ENCODE measurements at places on chromosomes 6 and 20.

- no peak for DNase-seq
Measured at GRCh38 chr20:63066506-63067265, 59.9 kb upstream of the BHLHE23 start.

DNA sequence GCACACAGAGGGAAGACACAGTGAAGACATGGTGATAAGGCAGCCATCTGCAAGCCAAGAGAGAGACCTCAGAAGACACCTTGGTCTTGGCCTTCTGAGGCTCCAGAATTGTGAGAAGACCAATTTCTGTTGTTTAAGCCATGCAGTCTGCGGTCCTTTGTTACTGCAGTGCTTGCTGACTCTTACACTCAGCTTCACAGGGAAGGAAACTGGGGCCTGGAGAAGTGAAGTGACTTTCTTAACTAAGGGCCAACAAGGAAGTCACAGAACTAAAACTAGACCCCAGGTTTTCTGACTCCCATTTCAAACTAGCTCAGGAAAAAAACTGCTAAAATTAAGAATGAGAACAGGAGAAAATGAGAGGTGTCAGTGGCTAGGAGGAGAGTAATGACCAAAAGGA lies 74.3 kb downstream of the TNFRSF21 start:
- DNase-seq = no peak

DNA sequence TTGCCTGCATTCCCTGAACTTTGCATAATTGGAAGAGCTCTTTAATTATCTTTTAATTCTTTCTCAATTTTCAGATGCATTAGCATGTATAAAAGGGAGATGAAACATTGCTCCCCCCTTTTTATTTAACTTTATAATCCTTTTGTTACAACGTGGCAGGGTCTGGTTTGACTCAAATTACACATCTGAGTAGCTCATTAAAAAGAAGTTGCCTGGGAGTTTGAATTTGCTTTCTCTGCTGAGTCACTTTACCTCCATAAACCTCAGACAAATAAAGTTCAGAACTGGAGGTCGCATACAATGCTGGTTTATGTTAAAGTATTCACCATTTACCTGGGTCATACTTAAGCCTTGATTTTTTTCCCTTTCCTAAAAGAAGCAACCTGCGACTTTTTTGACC lies 495.2 kb downstream of the PREX1 start:
- no peak for DNase-seq

DNA sequence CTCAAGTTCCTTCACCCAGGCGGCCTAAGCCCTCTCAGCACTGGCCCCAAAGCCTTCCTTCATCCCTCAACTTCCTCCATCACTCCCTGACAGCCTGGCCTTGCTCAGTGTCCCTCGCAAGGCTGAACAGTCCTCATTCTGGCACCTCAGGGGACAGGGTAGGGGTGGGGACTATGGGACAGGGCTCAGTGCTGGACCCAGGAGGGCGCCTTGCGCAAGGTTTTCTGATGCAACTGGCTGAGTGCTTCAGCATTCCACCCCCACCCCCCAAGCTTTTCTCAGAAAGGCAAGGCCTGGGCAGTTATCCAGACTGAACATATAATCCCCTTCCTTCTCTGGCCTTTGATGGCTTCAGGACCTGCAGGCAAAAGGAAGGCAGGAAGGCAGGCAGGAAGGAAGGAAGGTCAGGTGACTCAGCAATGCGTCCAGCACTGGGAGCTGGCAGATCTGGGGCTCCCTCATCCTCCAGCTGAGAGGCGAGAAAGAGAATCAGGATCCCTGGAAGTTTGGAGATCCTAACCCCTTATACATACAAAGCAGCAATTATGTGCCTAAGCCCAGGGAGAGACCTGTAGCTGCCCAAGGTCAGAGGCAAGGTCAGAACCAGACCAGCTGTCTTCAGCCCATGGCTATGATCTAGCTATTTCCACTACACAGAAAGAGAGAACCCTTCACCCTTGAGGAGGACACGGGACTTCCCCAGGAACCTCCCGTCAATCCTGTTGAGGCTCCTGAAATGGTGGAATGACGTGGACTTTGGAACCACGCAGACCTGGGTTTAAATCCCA lies 8.6 kb upstream of the TRIB3 start:
- no peak for DNase-seq

GRCh38 chr6:166308769-166309589 lies 787 bp upstream of the PRR18 start:
- DNase-seq = no peak

GRCh38 chr6:3328796-3329195 lies 70.0 kb downstream of the PSMG4 start:
- no peak for DNase-seq

DNA sequence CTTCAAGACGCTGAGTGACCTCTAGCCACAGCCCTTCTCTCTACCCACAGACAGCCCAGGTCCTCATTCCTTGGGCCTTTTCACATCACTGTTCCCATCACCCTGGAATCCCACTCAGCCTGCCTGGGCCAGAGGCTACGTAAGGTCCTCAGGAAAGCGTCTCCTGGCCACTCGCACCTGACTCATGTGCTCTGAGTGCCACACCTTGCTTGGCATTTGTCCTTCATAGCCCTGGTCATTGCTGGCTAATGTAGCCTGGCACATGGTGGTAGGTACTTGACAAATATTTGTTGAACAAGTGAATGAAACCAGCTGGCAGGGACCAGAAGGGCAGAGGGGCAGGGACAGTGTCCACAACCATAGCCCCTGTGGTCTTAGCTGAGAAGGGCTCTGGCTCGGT lies 50.6 kb upstream of the FANCE start:
- no peak for DNase-seq

DNA sequence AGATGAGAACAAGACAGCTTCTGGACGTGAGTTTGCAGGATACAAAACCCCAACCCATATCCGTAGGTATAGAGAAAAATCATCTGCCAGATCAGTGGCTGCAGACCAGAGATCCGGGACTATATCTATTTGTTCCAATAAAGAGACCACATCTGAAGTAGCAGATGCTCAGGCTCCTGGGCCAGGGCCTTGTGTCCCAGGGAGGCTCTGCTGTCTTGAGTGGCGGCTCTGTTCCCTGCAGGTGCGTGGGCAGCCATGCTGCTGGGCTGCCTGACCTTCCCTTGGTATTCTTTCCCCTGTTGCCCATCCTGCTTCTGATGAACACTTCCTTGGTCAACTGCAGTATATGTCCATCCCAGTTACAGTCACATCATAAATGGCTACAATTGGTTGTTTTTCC lies 34.9 kb downstream of the ERMARD start:
- DNase-seq = no peak

- DNase-seq = no peak
Measured at GRCh38 chr6:165686596-165687365, 23.7 kb upstream of the PDE10A start.

Measured in CD8-positive, alpha-beta T cell (primary cell).